ENCODE measurements at places on chromosomes 7 and 10.

- DNase-seq, result no peak
These were observed 4.1 kb upstream of the CTBP2 start for GRCh38 chr10:125164421-125164820.

DNA sequence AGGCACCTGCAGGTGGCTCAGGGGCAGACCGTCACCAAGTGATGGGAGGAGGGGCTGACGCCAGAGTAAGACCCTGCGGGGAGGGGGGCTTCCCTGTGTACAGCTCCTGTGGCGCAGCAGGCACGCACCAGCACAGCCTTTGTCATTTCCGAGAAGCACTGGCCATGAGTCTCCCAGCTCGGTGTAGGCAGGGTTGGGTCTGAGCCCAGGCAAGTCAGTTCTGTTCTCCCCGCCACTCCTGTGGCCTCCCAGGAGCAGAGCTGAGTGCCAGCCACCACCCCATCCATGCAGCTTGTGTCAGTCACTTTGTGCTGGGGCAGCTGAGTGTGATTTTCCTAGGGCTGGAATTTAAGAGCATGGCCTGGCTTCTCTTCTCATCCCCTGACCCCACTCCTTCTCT lies 13.2 kb downstream of the CPSF4 start:
- no peak for DNase-seq

- DNase-seq, result no peak
These were observed 157.1 kb upstream of the RHEB start for GRCh38 chr7:151676759-151677158.

DNA sequence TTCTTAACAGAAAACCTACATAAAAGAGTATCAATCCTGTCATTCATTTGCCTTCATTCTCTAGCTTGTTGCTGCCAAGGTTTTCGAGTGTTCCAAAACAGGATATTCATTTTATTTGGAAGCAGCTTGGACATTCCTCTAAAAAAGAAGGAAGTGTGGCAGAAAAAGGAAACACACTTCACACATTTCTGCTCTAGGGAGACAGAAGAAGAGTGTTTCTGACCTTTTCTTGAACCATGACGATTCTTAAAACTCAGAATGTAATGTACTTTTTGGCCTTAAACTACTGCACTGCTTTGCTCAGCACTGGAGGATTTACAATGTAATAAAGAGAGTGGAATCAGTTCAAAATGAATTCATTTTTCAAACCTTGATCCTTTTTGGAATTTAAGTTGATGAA lies 81.3 kb downstream of the SEMA3A start:
- DNase-seq, result no peak

DNA sequence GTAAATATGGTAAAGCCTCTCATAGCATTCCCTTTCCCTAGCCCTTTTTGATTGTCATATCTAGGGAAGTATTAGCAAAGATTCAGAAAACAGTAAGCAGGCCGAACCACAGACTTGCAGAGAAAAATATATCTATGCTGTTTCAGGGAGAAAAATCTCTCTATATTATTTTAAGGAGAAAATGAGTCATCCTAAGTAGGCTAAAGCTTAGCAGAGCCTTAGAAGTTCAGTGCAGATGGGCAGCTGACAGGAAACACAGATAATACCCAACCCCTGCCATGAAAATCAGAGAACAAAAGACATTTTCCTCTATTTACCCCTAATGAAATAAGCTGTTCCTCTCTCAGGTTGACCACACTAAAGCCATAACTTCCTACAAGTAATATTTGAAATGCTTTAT lies 16.5 kb downstream of the C1QL3 start:
- no peak for DNase-seq

DNA sequence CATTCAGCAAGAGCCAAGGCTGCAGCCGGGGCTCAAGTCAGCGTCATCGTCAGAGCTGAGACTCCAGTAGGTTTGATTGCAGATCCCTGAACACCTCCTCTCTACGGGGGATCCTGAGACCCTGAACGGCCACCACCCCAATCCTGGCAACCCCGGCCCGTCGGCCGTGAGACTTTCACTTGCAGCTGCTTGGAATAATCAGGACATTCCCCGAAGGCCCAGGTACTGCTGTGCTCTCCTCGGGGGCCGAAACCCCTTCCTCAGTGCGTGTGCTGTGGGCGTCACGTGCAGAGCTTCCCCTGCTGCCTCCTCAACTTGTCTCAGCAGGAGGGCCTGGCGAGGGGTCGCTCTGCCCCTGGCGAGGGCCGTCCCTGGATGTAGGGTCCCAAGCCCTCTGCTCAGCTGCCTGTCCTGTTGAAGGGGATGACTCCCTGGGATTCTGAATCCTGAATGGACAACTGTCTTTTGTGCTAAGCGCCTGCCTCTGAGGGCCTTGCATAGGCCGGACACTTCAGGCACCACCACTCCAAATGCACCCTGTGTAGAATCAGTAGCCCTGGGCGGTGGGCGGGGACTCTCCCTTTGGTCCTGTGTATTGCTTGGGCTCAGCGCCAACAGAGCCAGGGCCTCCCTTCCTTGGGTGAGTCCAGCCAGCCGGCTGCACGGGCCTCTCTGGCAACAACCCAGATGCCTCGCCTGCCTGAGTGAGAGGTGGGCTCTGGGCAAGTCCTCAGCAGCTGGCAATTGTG lies 63.8 kb upstream of the EBF3 start:
- peak; percentile 5 for DNase-seq

DNA sequence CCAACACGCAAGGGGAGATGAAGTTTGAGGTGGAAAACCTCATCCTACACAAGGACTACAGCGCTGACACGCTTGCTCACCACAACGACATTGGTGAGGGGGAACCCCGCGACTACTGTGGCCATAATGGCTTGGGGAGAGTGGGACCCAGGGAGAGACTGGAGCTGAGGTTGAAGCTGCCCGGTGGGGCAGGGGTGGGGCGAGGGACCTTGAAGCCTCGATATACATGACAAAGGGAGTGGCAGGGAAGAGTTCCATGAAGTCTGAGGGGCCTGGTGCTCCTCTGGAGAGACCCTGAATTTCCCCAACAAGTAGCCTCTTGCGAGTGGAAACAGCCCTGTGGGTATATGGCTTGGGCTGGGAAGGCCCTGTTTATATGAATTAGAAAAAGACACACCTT lies 3.1 kb downstream of the PLAU start:
- DNase-seq, result no peak

GRCh38 chr10:12969951-12970350 lies 31.6 kb downstream of the CCDC3 start:
- DNase-seq, result no peak

DNA sequence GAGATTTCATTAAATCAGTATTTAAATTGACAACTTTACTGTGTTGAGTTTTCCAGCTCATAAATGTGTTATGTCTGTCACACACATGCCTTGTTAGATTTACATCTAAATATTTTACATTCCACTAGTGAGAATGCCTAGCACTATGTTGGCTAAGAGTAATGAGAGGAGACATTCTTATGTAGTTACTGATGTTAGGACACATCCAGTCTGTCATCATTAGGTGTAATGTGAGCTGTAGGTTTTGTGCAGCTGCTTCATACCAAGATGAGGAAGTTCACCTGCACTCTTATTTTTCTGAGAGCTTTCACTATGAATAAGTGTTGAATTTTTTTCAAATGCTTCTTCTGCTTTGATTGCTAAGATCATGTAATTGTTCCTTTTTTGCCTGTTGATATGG lies 218.0 kb upstream of the IGFBP3 start:
- DNase-seq, result peak; percentile 36

GRCh38 chr10:13784067-13784466 lies 197.3 kb downstream of the PRPF18 start:
- DNase-seq, result peak; percentile 66

GRCh38 chr10:131764929-131765328 lies 135.9 kb upstream of the PPP2R2D start:
- DNase-seq, result no peak

DNA sequence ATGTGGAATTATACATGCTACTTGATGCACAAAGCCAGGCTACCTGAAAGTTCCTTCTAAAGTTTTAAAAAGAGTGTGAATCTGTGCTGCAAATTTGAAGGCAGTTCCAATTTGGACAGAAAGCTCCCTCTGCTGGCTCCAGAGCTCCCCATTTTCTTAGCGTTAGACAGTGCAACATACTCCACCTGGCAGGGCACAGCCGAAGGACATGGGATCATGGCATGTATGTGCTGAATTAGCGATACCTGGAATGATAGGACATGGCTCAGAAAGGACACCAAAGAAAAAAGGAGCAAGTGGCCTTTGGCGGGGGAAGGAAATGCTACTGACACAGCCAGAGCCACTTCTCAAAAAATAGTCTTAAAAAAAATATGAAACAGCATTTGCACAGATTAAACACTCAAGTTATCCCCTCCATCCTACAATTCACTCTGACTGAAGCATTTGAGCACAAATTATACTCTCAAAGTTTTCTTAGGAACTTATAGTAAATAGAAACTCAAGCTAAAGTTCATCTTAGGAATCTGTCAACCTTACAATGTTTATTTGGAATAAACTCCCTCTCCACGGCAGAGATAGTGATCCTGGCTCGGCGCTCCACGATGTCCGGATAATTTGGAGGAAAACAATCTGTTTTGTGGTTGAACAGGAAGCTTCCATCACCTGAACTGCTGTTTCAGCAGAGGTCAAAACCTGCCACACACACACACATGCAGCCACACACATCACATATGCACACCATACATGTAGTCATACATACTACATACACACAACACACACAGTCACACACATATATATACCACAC lies 80.0 kb downstream of the C7orf25 start:
- peak; percentile 40 for DNase-seq

DNA sequence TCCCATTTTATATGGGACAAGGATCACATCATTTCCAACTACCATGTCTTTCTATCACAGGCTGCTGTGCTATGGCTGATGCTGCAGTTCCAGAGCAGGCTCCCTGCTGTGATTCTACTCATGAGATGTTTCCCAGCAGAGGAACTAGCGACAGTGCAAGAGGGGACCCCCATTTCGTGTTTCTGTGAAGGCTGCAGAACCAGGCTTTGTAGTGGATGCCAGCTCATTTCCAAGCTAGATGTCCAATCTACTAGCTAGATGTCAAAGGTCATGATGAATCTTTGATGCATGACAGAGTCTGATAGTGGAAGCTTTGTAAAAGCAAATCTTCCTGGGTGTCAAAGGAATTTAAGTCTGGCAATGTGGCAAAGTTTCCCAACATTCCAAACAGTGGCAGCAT lies 21.2 kb upstream of the MYO3A start:
- no peak for DNase-seq

- DNase-seq, result no peak
These were observed 30.1 kb upstream of the CTBP2 start for GRCh38 chr10:125190414-125190813.

GRCh38 chr10:4070184-4070583 lies 285.2 kb upstream of the KLF6 start:
- DNase-seq, result no peak

DNA sequence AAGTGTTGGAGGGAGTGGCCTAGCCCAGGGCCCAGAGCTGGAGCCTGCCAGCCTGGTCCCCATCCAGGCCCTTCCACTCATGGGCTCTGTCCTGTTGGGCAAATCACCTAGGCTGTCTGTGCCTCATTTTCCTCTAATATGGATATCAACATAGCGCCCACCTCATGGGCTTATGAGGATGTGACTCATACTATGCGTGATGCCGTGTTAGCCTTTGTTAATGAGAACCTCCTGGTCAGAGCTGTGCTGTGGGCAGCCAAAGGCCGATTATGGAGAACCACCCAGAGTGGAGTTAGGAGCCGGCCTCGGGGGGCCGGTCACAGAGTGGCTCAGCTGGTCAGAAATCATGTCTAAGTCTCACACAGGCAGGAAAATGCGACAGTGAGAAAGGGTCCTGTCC lies 306.4 kb downstream of the PAXIP1 start:
- no peak for DNase-seq

DNA sequence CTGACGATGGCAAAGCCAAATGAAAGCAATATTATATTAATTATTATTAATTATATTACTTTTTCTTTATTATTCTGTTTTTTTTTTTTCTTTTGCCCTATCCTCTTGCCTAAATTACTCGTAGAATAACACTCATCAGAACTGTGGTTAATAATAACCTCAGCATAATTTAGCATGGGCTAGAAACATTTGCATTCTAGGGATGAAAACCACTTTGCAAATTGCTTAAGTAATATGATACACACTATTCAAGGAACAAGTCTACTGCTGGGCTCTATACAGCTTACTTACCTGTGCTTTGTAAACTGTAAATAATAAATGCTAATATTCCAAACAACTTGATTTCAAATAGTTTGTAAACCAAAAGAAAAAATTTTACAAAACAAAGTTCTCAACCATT lies 375.8 kb downstream of the HGF start:
- DNase-seq, result no peak

- no peak for DNase-seq
These were observed 84.0 kb downstream of the KAT6B start for GRCh38 chr10:74910241-74910975.

All from T47D (cell line).